ENCODE measurements at places on chromosomes 2 and 18.

- DNase-seq = no peak
Measured at GRCh38 chr2:36374585-36374984, 19.0 kb downstream of the CRIM1 start.

GRCh38 chr2:210833403-210833802 is 277.0 kb downstream of the CPS1 start:
- no peak for DNase-seq

- DNase-seq = no peak
Measured at GRCh38 chr2:192437653-192438052, 242.9 kb upstream of the TMEFF2 start.

DNA sequence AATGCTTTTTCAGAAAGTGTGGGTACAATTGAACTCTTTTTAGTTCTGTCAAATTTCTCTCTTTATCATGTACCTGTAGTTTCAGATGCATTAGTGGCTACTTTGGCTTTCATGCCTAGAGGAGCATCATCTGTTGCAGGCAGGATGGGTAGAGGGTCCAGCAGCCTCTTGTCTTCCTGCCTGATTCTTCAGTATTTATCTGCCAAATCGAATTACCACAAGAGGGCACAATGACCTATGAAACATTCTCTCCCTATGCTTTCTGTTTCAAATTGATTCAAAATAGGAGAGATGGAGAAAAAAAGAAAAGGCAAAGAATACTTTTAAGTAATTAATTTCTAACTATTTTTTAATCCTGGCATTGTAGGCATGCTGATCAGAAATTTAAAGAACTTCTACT is 477.2 kb downstream of the TRIB2 start:
- DNase-seq = no peak

DNA sequence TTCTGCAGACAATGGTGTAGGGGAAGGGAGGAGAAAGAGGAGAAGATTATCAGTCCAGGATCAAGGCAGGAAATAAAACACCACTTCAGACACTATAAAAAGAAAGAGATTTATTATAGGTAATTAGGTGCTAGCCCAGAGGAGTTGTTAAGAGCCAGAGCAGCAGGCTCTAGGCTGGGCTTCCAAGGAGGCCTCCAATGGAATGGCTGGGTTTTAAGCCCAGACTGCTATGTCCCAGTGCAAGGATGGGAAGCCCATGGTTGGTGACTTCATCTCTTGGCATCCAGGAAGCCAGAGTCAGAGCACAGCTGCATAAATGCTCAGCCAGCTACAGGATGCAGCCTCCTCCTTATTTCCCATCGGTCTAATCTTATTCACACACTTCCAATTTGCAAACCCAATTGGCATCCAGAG is 95.6 kb downstream of the LAMA3 start:
- no peak for DNase-seq

GRCh38 chr2:55133467-55134315 is 83.4 kb upstream of the RTN4 start:
- DNase-seq = no peak
